Fibroblast of skin of scalp (primary cell): ENCODE measurements at places on chromosomes 5 and 9.

- DNase-seq, result no peak
Measured at GRCh38 chr5:148840531-148840930, 14.1 kb downstream of the ADRB2 start.

DNA sequence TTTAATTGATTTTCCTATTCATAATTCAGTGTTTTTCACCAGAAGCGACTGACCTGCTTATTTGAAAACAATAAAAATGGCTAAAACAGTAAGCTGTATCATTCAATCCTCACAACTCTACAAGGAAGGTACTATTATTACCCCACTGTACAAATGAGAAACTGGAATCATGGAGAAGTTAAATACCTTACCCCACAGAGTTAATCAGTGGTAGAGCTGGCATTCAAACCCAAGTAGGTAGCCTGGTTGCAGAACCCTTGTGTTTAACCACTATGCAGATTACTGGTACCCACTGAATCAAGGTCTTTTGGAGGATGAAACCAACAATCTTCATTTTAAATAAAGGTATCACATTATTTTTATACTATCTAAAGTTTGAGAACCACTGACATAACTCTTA, 59.6 kb downstream of the MLANA start:
- no peak for DNase-seq

DNA sequence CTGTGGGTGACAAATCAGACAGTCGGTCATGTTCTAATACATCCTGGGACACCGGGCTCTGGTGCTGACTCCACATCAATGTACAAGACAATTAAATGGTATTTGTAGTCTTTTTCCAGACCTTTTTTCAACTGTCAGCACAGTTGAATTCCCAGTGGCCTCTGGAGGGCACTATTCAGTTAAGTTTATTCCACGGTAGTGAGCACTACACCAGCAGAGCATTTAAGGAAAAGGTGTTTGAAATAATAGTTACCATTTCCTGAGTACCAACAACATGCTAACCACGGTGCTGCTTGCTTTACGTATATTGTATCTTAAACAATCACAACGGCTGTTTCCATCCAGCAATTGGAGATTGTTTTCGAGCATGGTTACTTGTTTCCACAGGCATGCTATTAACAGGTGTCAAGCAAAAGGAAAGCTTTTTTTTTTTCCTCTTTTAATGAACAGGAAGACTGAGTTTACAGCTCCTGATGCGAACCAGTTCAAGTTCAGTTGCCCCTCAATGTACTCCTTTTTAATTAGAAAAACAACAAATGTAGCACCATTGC, 186.7 kb downstream of the PDZD2 start:
- peak; percentile 62 for DNase-seq

- peak; percentile 68 for DNase-seq
Measured at GRCh38 chr9:13570068-13570974, 290.8 kb upstream of the MPDZ start.
